Right lobe of liver (tissue), 6 donors: ENCODE measurements at places on chromosomes 2 and 18.

GRCh38 chr2:186716899-186717298 lies 23.0 kb downstream of the FAM171B start:
- DNase-seq = no peak

GRCh38 chr18:245282-245847 lies 22.5 kb downstream of the THOC1 start:
- no peak for DNase-seq

DNA sequence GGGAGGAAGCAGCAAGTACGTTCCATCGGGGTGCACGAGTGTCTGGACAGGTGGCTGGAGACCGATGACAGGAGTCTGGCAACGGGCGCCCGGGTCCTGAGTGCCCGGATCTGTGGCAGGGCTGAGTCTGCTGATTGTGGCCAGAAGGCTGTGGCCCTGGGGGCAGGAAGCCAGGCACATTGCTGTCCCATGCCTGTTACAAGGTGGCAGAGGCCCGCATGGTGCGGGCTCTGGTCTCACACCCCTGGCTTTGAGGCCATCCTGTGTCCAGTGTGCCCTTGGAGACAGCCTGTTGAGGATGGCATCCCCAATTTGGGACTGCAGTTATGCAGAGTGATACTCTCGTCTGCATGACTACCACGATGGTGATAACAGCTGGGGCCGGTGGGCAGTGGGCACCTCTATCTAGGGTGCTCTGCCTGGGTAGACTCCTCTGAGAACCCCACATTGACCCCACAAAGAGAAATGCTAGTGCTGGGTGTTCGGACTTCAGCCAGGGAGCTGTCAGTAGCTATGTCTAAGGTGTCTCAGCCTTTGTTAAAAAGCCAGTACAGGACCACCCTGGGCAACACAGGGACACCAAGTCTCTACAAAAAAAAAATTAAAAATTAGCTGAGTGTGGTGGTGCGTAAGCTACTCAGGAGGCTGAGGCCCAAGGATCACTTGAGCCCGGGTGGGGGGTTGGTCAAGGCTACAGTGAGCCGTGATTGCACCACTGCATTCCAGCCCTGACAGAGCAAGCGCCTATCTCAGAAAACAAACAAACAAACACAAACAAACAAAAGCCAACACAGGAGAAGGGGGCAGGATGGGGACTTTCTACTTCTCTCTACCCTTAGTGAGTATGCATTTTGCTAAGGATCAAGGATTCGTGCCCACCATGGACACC lies 88.3 kb downstream of the RHOB start:
- peak; percentile 63 for DNase-seq

DNA sequence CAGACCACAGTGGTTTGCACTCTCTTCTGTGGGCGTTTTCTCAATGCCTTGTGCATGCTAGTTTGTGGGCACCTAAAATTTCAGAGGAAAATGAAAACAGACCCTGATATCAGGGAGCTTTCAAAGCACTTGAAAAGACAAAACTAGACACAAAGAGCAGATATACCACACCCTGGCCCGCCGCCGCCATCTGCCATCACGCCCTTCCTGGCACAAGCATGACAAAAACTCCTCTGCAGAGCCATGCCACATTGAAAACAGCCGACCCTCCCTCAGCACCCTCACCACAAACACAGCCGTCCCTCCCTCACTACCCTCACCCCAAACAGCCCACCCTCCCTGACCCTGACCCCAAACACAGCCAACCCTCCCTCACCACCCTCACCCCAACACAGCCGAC lies 84.8 kb upstream of the RAB6C start:
- no peak for DNase-seq

DNA sequence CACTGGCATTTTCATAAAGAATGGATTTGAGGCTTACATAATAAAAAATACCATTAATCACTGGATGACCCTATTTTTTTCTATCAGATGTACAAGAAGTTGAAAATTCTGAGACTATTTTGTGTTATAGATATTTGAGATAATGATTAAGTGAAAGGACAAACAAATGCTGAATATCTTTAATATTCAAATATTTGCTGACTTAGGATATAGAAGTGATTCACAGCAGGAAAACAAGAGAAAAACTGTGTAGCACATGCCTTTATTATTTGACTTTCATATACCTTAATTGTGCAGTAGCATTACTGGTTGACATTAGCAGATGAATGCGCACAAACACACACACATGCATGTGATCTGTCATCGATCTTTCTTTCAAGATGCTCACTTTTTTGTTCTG lies 766.5 kb downstream of the SATB2 start:
- DNase-seq = no peak

DNA sequence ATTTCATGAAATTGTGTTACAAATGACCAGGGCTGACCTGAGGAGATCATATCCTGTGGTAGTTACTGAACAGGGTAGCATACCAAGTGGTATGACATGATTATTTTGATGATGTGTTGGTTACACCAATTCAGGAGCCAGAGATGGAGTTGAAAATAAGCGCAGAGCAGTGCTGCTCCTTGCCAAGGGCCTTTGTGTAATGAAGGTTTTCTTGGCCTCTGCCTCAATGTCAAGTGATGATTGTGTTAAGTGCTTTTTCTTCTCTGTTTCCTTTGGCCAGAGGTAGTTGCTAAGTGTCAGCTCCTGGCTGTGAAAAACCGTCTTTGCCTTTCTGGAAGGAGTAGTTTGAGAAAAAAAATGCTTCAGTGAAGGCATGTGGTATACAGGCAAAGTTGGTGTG lies 131.2 kb downstream of the CERS6 start:
- DNase-seq = no peak
